Occipital lobe (tissue), 3 donors: ENCODE measurements at places on chromosomes 4 and X.
A peak's percentile ranks its signal among the peaks of the same experiment; 100 is the strongest.

- no peak for DNase-seq
Measured at GRCh38 chr4:73234712-73235111, 23.9 kb downstream of the ANKRD17 start.

- no peak for DNase-seq
Measured at GRCh38 chr4:88017516-88018297, 10.3 kb downstream of the PKD2 start.

- no peak for DNase-seq
Measured at GRCh38 chr4:137200322-137200721, 332.0 kb downstream of the PCDH18 start.

DNA sequence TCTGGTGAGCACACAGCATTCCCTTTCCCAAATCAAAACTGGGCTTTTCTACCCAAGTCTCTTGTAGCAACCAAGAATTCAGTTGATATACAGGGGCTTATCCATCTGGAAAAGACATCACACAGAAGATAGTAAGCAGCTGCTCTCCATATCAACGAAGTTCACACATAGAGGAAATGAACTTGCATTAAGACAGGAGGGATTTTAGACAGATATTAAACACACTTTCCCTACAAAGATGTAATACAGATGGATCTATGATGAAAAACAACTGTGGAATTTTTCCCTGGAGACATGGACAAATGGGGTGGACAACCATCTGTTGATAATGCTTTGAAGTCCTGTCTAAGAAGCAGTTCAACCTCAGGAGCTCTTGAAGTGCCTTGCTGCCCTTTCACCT lies 9.8 kb upstream of the PDE5A start:
- DNase-seq: no peak

DNA sequence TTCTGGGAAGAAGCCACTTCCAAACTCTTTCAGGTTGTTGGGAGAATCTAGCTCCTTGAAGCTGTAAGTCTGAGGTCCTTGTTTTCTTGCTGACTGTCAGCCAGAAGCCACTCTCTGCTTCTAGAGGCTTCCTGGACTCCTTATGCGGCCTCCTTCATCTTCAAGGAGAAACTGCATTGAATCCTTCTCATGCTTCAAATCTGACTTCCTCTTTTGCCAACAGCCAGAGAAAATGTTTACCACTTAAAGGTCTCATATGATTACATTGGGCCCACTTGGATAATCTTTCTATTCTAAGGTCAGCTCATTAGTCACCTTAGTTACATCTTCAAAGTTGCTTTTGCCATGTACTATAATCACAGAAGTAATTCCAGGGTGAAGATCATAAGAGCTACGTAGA lies 327.0 kb downstream of the HNRNPD start:
- no peak for DNase-seq

DNA sequence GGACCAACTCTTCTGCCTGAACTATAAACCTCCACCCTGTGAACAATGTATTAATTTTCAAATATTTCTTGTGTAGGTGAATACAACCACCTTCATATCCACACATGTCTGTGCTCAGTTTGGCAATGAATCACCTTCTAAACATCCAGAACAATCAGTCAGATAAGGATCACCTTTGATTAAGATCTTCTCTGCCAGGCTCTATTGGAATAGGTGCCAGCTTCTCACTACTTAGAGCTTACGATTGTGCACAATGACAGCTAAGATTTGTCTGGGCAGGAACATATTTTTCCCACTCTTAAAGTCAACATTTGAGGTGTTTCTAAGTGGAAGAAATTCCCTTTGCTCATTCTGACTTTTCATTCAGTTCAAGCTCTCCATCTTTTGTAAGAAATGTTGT lies 237.2 kb downstream of the IL1RAPL2 start:
- no peak for DNase-seq

- no peak for DNase-seq
Measured at GRCh38 chrX:9921407-9921806, 45.8 kb upstream of the CLDN34 start.

DNA sequence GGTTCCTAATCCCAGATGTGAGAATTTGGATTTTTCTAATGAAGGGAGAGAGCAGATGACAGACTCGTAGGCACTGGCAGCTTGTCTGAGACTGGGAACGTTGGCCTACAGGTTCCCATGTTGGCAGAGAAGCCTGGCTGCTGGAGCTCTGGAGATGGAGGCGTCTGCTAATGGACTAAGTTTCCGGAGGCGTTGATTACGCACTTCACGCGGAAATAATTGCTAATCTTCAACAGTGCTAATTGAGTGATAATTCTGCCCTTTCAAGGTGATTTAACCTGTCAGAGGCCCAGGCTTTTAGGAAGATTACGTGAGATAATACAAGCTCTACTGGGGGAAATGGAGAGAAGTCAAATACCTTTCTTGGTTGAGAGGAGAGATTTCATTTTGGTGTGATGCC lies 77.4 kb downstream of the PSAPL1 start:
- no peak for DNase-seq

- DNase-seq: peak; percentile 2
Measured at GRCh38 chrX:13487731-13488505, 81.5 kb upstream of the EGFL6 start.

DNA sequence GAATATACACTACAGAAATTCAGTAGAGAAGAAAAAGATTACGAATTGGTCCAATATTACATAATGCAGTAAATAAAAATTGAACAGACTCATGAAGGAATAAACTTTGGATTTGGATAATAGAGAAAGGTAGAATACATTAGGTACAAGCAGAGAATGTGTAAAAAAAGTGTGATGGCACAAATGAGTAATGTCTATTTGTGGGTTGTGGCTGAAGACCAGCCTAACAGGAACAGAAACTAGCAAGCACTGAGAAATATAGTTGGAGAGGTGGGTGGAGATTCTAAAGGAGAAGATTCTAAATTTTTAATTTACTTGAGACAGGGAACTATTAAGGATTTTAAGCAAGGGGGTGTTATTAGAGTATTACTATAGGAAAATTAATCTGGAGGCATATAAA lies 15.2 kb upstream of the CLOCK start:
- DNase-seq: no peak

- no peak for DNase-seq
Measured at GRCh38 chr4:173041482-173041881, 127.1 kb upstream of the GALNT7 start.

DNA sequence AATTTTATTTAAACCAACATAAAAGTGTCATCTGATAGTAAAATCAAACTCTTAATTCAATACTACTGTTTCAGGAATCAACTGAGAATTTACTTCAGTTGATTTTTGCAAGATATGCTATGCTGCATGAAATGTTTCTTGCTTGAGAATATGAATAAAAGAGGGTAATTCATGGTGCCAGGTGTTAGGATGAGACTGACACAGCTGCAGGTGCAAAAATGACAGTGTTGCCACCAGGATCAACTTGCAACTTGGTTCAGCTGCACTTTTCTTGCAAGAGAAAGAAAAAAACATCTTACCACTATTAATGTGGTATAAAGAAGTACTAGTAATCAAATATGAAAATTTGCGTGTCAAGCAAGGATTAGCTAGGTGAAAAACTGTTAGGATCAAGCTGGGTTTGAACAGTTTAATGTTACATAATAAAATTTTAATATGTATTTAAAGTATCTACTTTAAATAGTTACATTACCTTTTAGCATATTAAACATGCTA lies 49.7 kb downstream of the CHIC2 start:
- DNase-seq: no peak

DNA sequence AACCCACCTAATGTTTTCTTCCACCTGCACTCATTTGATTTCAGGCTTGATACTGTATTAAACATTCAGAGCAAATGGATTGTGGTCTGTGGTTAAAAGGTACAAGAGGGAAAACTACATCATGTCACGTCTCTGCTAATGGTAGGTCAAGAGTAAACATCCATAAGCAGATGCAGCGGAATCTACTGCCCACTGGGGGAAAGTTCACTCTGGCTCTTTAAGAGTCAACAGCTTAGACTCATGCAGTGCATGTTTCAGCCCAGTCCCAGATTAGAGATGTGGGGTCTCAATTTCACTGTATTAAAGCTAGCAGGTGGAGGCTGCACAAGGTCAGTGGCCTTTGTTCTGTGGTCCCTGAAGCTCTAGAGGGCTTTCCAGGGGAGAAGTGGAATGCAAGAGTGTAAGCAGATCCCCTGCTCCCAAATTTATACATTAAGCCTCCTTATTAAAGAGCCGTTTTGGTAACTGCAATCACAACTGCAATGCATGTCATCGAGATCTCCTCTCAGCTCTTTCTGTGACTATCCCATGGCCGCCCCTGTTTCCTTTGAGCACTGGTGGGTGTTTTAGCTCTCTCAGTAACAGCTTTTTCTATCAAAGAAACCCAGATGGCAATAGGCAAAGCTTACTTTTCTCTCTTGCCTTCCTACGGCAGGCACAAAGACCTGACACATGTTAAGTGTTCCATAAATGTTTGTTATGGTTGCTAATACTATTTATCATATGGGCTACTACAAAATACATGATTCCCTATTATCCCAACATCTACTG lies 53.4 kb downstream of the LDB2 start:
- DNase-seq: no peak

DNA sequence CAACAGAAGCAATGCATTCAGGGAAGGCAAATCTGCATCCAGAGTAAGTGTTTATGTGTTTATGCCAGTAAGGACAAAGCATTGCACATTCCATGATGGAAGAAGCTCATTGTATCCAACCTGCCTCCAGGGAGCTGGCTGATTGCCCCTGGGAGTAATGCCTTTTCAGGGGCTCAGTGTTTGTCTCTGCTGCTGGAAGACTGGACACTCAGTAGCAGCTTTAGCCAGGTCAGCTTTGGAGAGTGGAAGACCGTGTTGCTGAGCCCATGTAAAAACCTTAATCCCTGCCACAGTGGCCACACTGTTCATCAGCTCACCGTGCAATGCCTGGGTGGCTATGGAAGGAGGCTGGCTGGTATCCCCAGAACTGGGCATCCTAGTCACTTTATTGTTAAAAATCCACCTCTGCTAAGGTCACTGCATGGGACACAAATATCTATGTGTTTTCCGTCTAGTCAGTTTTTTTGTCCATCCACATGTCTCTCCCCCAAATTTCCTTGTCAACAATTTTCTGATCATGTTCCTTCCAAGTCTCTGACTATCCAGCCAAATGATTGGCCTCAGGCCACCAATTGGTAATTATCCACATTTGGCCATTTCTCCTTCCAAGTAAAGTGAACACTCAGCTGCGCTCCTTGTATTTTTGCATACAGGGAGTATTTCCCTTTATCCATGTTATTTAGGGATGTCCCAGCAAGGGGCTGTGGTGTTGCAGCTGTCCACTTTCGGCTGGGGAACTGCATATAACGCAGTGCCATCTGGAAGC lies 2044.5 kb upstream of the AGA start:
- no peak for DNase-seq

DNA sequence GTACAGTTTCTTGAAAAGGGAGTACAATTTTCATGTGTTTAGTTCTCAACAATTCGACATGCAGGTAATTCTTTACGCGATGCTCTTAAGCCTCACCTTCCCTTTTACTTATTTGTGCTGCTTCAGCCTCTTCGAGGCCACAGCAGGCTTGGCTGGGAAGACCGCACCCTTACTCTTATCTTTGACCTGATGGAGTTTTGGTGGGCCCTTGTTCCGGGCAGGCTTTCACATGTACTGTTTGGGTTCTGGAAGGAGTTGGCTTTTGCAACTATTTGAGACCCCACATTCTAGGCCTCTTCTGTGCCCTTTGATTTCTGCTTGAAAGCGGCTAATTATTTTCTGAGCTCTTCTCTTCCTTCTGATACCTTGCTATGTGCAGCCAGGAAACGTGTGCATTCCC lies 60.2 kb downstream of the FAM193A start:
- DNase-seq: no peak

- DNase-seq: no peak
Measured at GRCh38 chr4:1502976-1503375, 96.7 kb upstream of the NKX1-1 start.

DNA sequence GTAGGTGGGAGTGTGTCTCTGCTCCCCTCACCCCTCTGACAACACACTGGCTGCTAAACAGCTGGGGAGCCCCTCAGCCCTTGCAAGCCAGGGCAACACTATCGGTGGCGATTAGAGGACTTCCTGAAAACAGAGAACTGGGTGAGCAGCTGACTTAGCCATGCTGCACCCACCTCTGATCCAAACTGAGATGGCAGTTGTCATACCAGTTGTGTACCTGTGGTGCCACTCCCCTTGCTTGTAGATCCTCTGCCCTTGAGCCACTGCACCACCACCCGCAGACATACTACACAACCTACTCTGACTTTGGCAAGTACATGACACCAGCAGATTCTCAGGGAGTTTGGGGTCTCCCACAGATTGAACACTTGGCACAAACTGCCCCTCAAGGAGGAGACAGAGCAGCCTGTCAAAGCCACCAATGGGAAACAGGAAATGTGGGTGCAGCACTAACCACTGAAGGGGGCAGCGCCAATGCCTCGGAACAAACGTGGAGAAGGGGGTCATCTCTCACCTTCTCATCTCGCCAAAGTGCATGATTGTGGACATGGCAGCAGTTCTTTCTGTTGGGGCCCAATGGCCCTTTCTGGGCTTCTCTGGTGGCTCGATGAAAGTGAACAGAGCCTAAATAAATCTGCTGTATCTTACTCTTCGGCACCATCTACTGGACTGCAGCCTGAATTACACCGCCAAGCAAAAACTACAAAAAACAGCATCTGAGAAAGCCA lies 119.8 kb downstream of the NEK1 start:
- DNase-seq: no peak

DNA sequence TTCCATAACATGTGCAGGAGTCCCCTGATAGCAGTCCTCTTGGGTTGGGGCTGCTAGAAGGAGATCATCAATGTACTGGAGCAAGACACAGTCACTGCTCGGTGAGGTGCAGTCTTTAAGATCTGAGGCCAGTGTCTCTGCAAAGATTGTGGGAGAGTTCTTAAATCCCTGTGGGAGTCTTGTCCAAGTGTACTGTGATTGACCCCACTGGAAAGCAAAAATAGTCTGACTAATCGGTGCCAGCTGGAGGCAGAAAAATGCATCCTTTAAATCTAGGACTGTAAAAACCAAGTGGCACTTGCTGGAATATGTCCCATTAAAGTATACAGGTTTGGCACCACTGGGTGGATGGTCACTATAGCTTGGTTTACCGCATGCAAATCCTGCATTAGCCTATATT lies 31.1 kb downstream of the SULT1E1 start:
- DNase-seq: no peak

GRCh38 chr4:41933997-41934503 lies 1.2 kb upstream of the TMEM33 start:
- no peak for DNase-seq

- no peak for DNase-seq
Measured at GRCh38 chr4:167642250-167642649, 408.0 kb upstream of the SPOCK3 start.

DNA sequence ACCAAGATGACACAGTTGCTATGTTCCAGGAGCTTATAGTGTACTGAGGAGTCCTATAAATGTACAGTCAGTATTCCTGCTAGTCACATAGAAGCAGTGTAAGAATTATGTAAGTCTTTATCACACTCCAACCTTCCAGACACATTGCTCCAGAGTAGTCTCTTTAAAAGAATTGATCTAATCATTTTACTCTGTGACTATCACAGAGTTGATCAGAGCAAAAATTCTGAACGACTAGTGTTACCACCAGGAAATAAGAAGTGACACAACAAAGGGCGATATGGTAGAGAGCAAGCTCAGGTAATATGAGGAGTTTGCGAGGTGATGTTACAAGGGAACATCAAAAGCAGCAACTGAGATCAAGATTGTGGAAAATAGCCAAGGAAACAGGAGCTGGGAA lies 9.0 kb upstream of the HPF1 start:
- no peak for DNase-seq
